Fibroblast of upper back skin (primary cell): ENCODE measurements at places on chromosomes 3 and 15.

DNA sequence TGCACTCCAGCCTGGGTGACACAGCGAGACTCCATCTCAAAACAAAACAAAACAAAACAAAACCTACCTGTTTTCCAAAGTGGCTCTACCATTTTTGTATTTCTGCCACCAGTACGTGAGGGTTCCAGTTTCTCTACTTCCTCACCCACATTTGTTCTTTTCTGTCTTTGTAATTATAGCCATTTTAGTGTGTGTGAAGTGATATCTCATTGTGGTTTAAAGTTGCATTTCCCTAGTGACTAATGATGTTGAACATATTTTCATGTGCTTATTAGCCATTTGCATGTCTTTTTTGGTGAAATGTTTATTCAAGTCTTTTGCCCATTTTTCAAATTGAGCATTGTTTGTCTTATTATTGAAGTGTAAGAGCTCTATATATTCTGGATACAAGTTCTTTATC, 50.7 kb downstream of the TRA2B start:
- DNase-seq, result no peak

GRCh38 chr3:25433106-25433505, 5.0 kb downstream of the RARB start:
- DNase-seq, result no peak

DNA sequence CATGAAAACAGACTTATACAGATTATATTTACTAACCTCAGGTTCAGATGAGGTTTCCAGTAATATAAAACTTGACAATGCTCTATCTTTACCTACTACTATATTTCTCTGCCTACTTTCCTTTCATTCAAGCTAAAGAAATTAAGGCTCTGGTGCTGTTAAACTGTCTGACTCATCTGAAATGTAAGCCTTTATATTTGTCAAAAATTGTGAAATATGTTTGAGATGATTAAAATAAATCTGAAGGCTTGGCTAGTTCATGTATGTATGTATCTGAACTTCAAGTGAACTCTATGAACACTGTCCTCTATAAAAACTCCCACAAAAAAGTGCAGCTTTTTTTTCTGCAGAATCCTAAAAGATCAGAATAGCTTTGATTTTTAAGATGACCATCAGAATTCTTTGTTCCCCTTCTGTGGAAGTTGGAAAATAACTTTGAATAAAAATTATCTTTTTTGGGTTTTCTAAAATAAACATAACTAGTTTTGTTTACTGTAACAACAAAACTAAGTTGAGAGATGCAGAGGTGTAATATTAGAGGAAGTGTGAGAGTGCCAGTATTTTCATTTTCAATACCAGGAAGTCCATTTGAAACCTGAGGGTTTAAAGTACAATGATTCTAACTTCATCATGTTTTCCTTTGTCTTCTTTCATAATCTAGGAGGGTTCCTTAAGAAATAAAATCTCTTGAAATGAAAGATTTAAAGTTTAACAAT, 42.2 kb downstream of the ILDR1 start:
- no peak for DNase-seq

DNA sequence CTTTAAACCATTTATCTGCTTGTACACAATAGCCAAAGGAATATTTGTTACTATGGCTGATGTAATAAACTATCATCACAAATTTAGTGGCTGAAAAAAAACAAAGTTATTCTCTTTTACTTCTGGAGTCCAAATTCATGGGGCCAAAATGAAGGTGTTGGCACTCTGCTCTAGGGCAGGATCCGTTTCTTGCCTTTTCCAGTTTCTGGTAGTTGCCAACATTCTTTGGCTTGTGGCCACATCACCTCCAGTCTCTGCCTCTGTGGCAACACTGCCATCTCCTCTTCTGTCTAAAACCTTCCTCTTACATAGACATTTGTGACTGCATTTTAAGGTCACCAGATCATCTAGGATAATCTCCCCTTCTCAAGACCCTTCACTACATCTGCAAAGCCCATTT, 27.3 kb downstream of the NIT2 start:
- DNase-seq, result no peak

- DNase-seq, result no peak
Measured at GRCh38 chr3:168061332-168061996, 34.3 kb downstream of the GOLIM4 start.

DNA sequence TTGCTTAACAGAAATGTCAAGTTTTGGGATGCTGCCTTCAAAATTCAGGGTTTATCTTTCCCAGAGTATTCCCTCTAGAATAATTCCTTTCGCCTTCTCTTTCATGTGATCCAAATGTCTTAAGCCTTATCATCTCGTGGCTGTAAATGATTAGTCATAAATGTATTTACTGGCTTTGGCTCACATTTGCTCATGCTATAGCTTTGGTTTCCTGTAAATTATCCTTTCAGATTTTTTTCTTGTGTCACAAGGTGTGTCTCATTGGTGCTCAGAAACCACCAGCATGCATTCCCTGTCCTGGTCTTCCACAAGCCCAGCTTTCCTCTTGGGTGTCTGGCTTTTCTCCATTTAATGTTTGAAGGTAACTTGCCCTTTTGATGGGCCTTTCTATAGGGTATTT, 692.7 kb upstream of the ALCAM start:
- peak; percentile 66 for DNase-seq

DNA sequence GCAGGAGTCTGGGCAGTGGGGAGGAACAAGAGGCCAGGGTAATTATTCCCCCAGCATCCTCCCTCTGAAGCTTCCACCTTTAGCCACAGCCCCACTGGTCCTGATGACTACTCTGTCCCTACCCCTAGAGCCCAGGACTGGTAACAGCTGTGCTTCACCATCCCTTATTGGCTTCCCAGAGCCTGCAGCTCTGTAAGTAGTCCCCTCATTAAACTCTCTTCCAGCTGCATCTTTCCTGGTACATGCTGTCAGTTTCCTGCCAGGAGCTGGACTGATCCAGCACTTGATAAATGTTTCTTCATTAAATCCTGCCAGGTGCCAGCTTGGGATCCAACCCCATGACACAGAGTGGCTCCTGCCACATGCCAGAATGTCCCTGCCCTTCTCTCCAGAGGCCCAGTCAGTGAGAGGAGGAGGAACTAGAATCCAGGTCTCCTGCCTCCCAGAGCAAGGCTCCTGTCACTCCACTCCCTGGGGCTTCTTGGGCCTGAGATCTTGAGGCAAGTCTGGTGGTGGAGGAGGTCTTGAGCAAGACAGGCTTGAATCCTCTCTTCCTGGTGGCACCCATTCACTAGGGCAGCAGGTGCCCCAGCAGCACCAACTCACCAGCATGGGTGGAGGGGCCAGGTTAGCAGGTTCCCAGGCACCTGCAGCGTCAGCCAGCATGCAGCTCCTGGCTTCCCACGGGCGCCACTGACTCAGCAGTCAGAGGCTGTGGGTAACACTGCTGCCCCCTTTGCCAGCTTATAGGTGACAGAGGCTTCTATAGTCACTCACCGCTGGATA, 27.6 kb downstream of the FBXW12 start:
- no peak for DNase-seq

- DNase-seq, result peak; percentile 49
Measured at GRCh38 chr3:146496251-146496650, 26.9 kb upstream of the PLSCR2 start.

- DNase-seq, result peak; percentile 40
Measured at GRCh38 chr3:145704020-145704419, 457.0 kb downstream of the PLOD2 start.

GRCh38 chr3:133799794-133800585, 5.6 kb upstream of the SRPRB start:
- no peak for DNase-seq

- no peak for DNase-seq
Measured at GRCh38 chr3:112348943-112349342, 16.0 kb downstream of the CD200 start.

- DNase-seq, result peak; percentile 89
Measured at GRCh38 chr15:39511000-39511915, 69.6 kb upstream of the THBS1 start.

GRCh38 chr3:149245738-149246451, 24.3 kb upstream of the CP start:
- peak; percentile 58 for DNase-seq

GRCh38 chr3:187679638-187680396, 9.6 kb upstream of the SST start:
- peak; percentile 74 for DNase-seq

GRCh38 chr15:91953432-91953831, 99.9 kb downstream of the SLCO3A1 start:
- no peak for DNase-seq

DNA sequence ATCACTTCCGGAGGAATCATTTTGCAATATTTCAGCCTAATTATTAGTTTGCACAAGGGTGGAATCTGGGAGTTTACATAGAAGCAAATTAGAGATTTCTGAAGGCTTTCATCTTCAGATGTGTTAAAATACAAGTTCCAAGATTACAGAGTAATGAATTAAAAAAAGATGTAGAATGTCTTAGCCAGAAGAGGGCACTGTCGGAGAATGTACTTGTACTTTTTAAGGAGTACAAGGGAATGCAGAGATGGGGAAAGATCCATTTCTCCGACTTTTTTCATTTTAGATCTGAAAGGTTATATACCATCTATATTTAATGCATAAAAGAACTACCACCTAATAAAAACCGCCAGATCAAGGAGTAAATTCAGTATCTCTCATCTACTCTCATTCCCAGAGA, 43.1 kb upstream of the WDR5B start:
- DNase-seq, result peak; percentile 57

DNA sequence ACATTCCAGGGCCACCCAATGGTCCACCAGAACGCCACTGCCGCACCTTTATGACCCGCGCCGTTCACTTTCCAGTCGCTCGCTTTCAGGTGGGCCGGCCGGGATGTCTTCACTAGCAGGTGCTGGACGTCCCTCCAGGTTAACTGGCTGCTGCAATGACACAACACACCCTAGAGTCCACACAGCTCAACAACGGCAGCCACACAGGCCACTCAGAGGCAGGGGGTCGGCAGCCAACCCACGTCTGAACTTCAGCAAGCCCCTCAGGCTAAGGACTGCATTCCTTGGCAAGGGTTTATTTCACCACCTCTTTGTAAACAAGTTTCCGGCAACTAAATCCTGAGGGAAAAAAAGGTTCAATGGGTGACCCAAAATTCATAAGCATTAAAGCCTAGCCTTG, 89.2 kb upstream of the SNRPA1 start:
- no peak for DNase-seq

DNA sequence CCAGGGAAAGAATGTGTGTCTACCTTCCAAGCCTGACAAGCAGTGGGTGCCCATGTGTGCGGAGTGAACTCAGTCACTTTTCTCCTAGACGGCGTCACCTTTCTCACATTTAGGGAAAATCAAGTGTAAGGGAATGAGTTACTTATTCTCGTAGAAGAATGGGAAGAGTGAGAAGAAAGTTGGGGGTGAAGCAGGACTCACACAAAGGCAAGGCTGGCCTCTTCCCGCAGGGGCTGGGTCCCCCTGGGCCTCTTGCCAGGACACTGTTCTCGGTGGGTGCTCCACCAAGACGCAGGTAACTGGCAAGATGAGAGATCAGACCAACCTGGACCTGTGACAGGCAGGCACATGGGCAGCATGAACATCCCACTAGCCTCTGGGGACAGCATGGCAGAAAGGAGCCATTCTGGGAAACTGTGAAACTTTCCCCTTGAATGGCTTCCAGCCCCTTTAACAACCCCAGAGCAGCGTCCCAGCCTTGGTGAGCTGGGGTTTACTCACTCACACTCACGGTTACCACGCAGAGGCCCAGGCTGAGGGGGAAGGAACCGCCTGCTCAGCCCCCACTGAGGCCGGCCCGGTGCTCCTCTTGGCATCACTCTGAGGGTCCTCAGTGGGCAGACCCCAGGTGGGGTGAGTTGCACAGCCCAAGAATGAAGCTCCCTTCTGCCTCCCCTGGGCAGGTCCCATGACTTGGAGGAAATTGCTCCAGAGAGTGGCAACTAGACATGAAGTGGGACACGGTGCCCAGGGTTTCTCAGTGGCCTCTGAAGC, 15.0 kb upstream of the SRP14 start:
- no peak for DNase-seq

DNA sequence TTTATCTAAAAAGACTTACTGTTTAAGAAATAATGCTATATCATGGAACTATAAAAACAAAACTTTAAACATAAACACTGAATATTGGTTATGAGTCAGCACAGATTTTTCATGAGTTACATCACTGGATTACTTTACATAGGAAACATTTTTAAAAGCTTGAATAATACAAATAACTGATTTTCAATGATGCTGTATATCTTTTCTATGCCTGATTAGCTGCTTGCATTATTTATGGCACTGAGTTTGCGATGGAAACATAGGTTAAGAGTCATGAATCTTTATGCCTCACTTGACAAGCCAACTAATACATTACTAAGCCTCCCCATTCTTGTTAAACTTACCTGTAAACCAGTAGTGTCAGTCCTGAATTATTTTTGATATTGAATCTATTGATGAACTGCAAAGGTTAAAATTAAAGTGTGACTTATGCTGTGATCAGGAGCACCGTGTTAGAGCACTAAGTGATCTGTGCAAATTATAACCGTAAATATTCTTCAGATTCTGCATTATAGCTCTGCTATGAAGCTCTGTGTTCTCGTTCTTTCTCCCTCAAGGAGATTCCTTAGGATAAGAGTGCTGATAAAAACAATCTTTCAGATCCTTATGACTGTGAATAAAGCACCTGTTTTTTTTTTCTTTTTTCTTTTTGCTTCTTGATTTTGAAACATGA, 437.3 kb upstream of the BCHE start:
- peak; percentile 27 for DNase-seq

GRCh38 chr15:74831813-74832495, 5.5 kb downstream of the CPLX3 start:
- no peak for DNase-seq

DNA sequence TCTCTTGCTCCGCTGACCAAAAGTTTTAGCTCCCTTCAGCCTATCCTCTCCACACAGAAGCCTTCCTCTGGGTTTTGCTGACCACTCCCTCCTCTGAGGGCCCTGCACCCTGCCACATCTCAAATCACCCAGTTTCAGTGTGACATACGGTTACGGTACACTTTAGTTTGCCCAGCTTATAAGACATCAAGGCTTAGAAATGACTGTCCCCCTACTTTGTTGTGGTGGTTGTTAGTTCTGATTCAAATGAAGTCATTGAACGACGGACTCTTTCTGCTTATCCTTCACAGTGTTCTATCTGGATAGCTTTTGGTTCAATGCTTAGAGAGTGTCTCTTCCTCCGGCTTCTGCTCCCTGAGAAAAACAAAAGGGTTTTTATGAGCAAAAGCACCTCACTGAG, 68.0 kb upstream of the NDUFB4 start:
- no peak for DNase-seq

DNA sequence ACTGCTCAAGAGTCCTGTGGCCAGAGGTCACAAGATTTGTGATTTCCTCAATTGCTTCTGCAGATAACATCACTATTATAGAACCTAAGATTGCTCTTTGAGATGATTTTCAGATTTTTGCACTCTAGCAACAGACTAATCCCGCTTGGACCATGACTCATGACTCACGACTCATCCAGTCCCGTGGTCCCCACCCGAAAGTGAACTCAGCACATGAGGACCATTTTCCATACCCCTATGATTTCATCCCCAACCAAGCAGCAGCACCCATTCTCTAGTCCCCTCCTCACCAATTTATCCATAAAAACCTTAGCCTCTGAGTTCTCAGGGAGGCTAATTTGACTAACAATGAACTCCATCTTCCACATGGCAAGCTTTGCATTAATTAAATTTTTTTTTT, 106.3 kb upstream of the ALCAM start:
- DNase-seq, result no peak
